ENCODE measurements at places on chromosomes 7 and 10. TPM values are rescaled to one million over a fixed set of nuclear protein-coding genes. Genes with fewer than 3 reads are reported as not detected.

Gene CFAP70
- polyA plus RNA-seq: 5.4 TPM

Gene COL17A1
- 0.36 TPM for polyA plus RNA-seq

Gene KLLN
- 0.19 TPM for polyA plus RNA-seq

Gene PAPOLB
- polyA plus RNA-seq: 0.01 TPM

Gene GIMAP7
- 43.9 TPM for polyA plus RNA-seq

Gene DGKB
- under 0.01 TPM for polyA plus RNA-seq

Gene STOX1
- 0.22 TPM for polyA plus RNA-seq

All from heart right ventricle (tissue), 16 donors.